Erythroblast (primary cell): ENCODE measurements at places on chromosomes 4 and X.
A peak's percentile ranks its signal among the peaks of the same experiment; 100 is the strongest.

DNA sequence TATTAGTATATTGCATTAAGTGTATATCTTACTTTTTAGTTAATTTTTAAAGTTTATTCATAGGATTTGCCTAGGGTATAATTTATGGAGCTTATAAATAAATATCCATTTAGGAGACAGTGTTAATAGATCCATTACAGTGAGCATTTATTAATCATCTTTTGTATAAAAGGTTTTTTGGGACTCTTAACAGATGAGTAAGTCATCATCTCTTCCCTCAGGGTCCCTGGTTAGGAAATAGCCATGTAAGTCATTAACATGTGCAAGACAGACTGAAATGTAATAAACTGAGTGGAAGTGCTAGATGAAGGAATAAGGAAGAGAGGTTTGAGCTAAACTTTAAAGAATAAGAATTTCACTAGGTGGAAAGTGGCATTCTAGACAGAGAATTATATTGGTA lies 69.2 kb downstream of the PAQR3 start:
- no peak for DNase-seq

DNA sequence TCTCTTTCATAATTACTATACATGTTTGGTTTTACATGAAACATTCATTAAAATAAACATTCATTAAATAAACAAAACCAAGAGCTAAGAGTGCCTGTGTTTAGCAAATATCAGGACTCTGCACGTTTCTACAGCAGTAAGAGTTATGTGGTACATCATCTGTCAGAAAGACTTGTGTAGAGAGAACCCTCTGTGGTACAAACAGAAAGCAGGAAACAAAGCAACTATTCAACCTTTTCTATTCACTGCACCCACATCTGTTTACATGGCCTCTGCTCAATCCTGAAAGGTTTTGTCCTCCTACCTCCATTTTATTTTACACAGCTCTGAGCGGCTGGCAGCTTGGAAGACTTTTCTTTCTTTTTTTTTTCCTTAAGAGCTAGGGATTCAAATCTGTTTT lies 90.7 kb upstream of the PCDH18 start:
- DNase-seq, result no peak

DNA sequence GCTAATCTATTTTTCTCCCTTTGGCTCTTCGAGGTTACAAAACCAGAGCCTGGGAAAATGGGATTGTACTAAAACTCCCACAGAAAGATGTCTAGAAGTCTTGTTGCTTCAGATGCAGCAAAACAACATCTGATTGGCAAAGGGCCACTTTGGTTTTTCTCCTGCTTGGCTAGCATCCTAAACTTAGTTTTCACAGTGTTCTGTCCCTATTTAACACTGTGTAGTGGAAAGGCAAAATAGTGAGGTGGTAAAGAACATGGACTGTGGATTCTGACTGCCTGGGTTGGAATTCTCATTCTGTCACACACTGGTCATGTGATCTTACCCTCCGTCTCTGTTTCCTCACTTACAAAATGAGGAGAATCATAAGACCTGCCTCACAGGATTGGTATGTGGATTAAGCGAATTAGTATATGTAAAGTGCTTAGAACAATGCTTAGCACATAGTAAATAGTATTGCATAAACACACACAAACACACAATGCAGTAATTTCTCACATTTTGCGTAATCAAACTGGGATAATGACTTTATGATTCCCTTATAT lies 23.5 kb downstream of the TIGD2 start:
- DNase-seq, result no peak

- peak; percentile 6 for DNase-seq
Measured at GRCh38 chr4:105149771-105150170, 3.1 kb downstream of the TET2 start.

DNA sequence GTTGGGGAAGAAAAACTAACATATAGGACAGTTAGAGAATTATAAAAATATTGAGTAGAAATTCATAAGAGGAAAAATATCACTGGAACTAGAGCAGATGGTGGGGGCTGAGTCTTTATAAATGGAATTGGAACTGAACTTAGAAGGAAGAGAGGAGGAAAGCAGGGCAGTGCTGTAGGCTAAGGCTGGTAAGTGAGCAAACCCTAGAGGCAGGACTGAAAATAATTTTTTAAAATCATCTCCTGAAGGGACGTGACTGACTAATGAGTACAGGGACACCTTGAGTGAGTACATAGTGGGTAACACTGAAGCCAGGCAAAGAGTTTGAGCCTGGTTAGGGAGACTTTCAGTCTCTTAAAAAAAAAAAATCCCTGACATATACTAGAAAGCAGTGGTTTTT lies 63.3 kb downstream of the GALNT7 start:
- DNase-seq, result peak; percentile 10
